Stimulated activated CD8-positive, alpha-beta memory T cell treated with anti-CD3 and anti-CD28 coated beads, Interleukin-4, amount 100 ng/mL, for 4 hours (primary cell): ENCODE measurements at places on chromosomes 7 and 10.

GRCh38 chr7:47803025-47803424, 145.2 kb downstream of the PKD1L1 start:
- DNase-seq, result no peak

DNA sequence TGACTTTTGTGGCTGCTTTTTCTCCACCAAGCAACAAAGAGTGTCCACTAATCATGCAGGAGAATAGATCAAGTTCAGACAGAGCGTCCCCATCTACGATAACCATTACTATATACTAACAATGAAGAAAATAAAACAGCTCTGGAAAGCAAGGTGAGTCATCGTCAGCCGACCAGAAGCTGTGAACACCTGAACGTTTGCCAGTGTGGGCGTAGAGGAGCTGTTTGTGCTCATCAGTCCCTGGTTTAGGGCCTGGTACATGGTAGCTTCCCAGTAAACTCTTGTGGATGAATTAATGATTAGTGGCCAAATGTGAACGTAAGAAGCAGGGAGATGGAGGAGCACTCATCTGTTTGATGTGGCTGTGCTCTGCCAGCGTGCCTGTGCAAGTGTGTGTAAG, 180.7 kb downstream of the EVX1 start:
- DNase-seq, result no peak

DNA sequence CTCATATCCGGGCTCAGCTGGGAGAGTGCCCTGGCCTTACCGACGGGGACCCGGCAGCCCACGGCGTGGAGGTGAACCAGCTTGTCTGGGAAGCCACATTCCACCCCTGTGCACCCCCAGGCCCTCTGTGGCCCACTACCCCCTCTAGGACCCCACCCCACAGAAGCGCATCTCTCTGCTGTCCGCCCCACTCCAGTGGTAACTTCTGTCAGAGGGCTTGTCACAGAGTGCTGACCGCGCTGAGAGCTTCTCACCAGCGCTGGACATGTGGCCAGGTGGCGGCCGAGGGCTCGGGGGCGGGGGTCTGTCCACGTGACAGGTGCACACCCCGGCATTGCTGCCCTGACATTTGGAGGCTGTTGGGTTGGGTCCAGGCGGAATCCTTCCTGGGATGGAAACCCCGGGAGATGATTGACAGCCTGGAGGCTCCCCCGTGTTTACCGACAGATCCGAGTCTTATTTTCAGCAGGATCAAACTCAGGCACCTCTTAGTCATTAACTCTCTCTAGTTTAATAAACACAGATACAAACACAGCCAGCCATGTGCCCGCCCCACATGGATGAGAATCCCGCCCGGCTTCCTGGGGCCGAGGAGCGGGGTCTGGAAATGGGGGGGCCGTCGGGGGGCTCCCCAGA, 5.1 kb downstream of the ELFN1 start:
- DNase-seq, result no peak

GRCh38 chr7:33981226-33981625, 75.9 kb downstream of the BMPER start:
- DNase-seq, result no peak

- DNase-seq, result no peak
Measured at GRCh38 chr10:72295330-72295910, 21.7 kb downstream of the DDIT4 start.

DNA sequence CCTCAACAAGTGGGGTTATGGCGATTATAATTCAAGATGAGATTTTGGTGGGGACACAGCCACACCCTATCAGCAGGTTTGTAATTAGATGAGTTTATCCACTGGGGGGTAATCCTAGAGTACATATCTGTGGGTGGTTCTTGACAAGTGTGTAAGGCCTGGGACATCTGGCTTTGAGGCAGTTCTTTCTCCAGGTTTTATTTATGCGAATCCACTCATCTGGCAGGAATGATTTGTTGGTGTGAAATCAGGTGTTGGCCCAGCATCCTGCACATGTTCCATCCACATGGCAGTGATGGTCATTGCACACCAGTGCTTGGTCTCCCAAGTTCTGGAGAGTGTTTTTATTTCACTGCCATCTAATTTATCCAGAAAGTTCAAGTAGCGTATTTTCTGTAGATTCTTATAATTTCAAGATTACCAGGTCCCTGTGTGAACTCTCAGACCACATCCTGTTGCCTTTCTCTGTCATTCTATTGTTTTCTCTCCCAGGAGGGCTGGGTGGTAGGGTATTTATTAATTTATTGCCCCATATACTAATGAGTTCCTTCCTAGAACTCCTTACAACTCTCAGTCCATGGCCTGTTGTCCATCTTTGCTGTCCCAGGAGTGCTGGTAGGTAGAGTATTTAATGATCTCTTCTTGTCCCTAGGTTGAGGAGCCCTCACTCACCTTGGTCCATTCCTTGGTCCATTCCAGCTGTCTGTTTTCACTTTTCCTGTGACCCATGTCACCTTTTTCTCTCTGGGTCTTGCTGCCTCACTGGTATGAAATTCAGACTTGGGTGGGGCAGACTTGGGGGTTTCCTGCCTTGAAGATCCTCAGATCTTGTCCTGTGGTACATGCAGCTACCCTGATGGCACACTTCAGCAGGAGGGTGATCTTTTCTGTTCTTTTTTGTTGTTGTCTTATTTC, 10.4 kb downstream of the RALA start:
- no peak for DNase-seq

DNA sequence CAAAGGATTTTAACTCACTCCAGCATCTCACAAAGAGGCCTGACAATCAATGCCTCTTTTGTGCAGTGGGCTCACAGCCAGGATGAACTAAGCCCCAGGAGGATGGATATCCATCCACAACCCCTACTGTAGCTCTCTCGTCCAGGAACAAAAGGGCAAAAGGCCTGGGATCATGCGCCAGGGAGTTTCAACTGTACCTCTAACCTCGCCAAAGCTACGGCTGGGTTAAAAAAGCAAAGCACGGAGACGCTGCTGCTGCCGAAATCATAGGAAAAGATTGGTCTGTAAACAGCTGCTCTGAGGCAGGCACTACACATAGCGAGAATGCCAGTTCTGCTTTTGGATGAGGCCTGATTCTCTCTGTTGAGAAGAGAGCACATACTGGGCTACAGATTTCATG, 32.1 kb downstream of the VSTM4 start:
- no peak for DNase-seq
